ENCODE measurements at places on chromosomes 3 and 15.

DNA sequence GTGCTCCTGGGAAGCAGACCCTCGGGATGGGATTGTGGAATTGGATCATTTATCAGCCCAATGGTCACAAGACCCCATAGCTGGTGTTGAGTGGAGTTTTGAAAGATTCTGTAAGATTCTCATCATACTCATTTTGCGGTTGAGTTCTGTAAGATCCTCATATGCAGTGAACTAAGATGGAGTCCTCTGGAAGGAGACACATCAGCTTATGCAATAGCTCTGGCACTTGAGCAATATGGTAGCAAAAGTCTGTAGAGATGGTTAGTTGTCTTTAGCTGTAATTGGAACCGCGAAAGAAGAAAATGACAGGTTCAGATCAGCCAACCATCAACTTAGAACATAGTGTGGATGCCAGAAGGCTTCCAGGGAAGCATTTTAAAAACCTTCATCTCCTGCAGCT lies 184.5 kb upstream of the TSC22D2 start:
- no peak for DNase-seq

- no peak for DNase-seq
Observed at GRCh38 chr15:79948761-79949160, 22.2 kb downstream of the BCL2A1 start.

DNA sequence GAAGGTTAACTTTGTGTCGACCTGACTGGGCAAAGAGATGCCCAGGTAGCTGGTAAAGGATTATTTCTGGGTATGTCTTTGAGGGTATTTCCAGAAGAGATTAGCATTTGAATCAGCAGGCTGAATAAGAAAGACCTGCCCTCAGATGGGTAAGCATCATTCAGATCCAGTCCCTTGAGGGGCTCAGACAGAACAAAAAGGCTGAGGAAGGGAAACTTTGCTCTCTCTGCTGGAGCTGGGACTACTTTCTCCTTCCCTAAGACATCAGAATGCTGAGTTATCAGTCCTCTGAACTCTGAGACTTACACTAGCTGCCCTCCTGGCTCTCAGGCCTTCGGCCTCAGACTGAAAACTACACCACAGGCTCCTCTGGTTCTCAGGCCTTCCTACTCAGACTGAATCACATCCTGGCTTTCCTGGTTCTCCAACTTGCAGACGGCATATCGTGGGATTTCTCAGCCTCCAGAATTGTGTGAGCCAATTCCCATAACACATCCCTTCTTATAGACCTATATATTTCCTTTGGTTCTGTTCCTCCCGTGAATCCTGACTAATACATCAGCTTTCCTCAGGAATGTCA lies 982.9 kb downstream of the TUSC7 start:
- DNase-seq: no peak

GRCh38 chr15:38002883-38003477 lies 68.5 kb downstream of the TMCO5A start:
- DNase-seq: peak; percentile 77

- DNase-seq: no peak
Observed at GRCh38 chr15:57382215-57382614, 5.9 kb downstream of the CGNL1 start.

DNA sequence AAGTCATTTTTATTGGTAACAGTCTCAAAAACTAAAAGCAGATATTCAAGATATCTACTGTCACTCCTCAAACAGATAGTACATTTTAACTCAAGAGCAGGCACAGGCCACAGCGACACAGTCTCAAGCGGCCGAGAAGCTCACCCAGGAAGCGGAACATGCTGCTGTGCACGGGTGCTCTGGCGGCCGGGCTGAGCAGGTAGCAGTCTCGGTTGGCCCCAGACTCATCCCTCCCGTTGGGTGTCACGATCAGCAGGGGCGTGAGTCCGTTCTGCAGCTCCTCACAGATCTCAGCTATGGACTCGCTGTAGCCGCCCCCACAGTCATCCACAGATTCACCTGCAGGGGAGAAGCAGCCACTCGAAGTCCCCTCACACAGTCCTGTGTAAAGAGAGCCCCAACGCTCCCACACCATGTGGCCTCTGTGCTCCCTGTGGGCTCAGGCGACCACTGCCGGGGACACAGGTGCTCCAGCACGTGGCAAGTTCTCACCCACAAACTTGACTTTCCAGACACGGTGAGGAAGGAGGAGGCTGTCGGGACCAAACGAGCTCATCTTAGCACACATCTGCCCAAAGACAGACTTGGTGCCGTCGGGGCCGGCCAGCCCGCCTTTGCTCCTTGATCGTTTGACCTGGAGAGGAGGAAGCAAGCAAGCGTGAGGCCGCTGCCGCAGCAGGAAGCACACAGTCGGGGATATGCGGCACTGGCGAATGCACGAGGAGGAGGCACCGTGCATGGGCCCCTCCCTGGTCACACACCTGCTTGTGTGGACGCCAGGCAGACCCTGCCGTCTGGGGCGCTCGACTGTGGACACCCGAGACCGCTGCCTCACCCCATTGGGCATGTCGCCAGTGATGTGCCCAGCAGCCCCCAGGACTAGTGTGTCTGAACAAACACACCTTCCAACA lies 17.7 kb upstream of the OCA2 start:
- no peak for DNase-seq

DNA sequence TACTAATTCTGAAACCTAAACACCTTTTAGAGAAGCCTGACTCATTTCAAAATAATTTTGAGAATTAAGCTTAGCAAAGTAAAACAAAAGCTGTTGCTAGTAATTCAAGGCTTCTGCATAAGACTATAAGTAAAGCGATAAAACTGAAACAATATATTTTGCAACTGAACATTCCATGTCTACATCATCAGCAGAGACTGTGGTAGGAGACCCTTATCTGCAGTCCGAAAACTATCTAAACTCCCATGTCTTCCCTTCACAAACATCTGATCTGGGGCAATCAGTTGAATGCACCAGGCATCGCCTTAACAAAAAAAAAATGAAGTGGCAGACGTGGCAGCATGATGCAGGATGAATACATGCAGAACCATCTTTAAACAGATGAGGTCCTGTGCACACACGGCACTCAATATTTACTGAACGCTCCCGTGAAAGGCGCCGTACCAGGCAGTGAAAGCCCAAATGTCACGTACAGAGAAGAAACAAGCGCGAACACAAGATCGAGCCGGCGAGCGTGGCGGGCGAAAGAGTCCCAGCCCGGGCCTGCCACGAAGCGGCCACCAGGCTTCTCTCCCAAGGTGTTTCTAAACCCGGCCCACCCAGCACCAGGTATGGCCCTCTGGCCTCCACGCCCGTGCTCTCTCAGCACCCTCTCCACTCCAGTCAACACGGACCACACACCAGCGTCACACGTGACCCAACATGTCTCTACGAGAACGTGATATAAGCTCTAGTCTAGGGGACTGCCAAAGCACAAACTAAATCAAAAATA lies 63.0 kb downstream of the CHSY1 start:
- DNase-seq: peak; percentile 64

GRCh38 chr15:53618461-53618860 lies 141.0 kb downstream of the WDR72 start:
- DNase-seq: no peak

GRCh38 chr15:34360298-34360697 lies 6.7 kb downstream of the LPCAT4 start:
- no peak for DNase-seq
